GM04503 (cell line): ENCODE measurements at places on chromosomes 7 and 10.

DNA sequence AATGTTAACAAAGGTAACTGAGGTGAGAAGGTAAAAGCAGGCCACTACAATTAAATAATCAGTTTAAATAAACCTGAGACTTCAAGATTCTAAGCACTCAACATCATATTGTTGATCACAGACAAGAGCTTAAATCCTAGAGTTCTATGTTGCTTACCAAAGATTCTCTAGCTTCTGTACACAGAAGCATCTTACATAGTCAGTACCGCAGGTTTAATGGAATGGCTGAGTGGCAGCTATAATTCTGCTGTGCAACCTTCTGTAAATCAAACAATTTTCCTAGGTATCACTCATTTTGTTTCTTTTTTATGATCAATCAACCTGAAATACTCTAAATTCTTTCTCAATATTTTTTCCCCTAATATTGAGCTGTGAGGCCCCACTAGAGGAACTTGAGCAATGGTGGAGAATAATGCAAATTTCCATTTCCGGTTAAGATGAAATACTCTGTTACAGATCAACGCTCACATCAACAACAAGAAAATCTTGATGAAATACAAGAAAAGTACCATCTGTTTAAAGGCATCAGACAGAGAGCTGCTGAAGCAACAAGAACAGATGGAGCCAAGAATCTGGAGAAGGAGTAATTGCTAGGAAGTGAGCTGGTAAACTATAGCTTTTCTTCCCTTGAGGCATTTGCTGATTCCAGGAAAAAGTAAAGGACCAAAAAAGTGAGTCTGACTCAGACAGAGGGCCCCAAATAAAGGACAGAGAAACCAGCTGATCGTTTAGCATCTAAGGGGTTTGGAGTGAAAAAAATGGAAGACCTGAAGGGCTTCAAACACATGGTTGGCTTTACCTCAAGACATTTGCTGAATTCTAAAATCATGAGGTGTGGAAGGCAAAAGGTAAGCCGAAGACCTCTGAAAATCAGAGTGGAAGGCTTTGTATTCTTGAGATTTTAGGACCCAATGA lies 22.6 kb downstream of the PNPLA8 start:
- DNase-seq, result peak; percentile 10

GRCh38 chr10:86299562-86299961 lies 67.0 kb downstream of the GRID1 start:
- no peak for DNase-seq

GRCh38 chr7:147941381-147941780 lies 649.2 kb upstream of the C7orf33 start:
- no peak for DNase-seq

- no peak for DNase-seq
Observed at GRCh38 chr10:75606203-75606779, 174.9 kb downstream of the LRMDA start.

- peak; percentile 45 for DNase-seq
Observed at GRCh38 chr7:7956531-7957128, 12.0 kb upstream of the GLCCI1 start.

- no peak for DNase-seq
Observed at GRCh38 chr7:91527460-91527859, 263.2 kb downstream of the FZD1 start.

GRCh38 chr10:16943295-16944285 lies 126.4 kb upstream of the RSU1 start:
- no peak for DNase-seq

DNA sequence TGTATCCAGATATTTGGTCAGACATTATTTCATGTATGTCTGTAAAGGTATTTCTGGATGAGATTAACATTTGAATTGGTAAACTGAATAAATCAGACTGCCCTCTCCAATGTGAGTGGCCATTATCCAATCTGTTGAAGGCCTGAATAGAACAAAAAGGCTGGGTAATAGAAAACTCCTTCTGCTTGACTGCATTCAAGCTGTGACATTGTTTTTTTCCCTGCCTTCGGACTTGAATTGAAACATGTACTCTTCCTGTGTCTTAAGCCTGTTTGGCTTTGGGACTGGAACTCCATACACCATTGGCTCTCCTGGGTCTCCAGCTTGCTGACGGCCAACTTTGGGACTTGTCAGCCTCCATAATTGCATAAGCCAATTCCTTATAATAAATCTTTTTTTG lies 36.0 kb upstream of the ARHGAP21 start:
- DNase-seq, result no peak

GRCh38 chr7:40983111-40983510 lies 719.8 kb downstream of the INHBA start:
- DNase-seq, result no peak

- DNase-seq, result no peak
Observed at GRCh38 chr10:60901561-60902235, 42.3 kb downstream of the RHOBTB1 start.

- peak; percentile 70 for DNase-seq
Observed at GRCh38 chr10:95818668-95819067, 62.7 kb downstream of the ENTPD1 start.

GRCh38 chr7:81676813-81677212 lies 93.0 kb downstream of the HGF start:
- DNase-seq, result no peak

DNA sequence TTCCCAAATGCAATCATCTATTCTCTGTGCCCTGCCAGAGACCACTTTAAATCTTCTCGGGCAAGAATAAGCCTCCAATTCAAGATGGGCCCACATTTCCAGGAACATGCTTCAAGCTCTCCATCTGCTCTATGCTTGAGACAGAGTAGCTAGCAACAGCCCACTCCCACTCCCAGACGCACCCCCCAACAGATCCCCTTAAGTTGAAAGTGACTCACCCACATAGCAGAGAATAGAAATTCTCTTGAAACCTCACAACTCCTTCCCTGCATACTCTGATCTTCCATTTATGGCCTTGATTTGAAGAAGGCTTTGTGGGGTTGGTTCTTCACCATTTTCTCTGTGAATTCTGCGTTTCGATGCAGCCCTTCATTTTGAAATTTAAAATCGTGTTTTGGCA lies 604.0 kb downstream of the INHBA start:
- no peak for DNase-seq

- DNase-seq, result no peak
Observed at GRCh38 chr10:35768011-35768410, 125.9 kb upstream of the FZD8 start.

GRCh38 chr7:130297628-130298543 lies 4.9 kb downstream of the CPA4 start:
- no peak for DNase-seq

GRCh38 chr7:1494447-1494846 lies 9.7 kb downstream of the INTS1 start:
- no peak for DNase-seq

GRCh38 chr7:128091106-128091505 lies 59.9 kb upstream of the LRRC4 start:
- no peak for DNase-seq

GRCh38 chr10:119243488-119243887 lies 36.1 kb downstream of the GRK5 start:
- no peak for DNase-seq

DNA sequence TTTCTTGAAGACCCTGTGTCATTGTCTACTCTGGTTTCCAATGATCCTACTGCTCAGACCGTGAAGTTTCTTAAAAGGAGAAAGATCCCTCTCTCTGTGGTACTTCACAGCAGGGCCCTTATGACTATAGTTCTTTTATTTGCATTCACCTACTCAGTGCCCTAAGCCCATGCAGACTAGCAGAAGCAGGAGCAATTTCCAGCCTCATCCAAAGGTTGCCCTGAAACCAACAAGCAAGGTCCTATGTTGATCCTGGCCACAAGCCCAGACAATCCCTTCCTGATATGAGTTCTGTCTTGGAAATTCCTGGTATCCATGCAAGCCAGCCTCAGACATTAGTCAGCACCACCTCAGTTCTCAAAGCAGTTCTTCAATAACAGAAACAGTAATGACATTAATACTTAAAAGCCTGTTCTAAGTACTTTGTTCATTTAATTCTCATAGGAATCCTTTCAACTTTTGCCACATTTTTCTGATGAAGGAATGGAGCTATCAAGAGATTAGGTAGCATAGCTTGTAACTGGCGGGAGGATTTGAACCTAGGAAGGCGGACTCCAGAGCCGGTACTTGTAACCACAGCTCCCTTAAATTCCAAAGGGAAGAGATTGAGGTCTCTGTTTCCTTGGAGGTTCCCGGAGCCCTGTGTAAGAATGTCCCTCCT lies 58.1 kb upstream of the ST8SIA6 start:
- DNase-seq, result peak; percentile 87

DNA sequence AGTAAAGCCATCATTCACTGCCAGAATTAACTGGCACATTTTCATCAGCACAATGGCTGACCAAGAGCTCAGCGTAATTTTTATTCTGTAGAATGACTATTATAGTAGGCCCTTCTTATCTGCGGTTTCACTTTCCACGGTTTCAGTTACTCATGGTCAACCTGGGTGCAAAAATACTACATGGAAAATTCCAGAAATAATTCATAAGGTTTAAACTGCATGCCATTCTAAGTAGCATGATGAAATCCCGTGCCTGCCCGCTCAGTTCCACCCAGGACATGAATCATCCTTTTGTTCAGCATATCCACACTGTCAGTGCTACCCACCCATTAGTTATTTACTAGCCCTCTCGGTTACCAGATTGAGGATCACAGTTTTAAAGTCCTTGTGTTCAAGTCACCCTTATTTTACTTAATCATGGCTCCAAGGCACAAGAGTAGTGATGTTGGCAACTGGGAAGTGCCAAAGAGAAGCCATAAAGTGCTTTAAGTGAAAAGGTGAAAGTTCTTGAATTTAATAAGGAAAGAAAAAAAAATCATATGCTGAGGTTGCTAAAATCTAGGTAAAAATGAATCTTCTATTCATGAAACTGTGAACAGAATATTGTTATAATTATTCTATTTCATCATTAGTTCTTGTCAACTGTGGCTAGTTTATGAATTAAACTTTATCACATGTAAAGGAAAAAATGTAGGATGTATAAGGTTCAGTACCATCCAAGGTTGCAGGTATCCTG lies 204.9 kb downstream of the DOCK4 start:
- DNase-seq, result peak; percentile 33

- DNase-seq, result no peak
Observed at GRCh38 chr7:119177863-119178262, 953.4 kb downstream of the ANKRD7 start.

DNA sequence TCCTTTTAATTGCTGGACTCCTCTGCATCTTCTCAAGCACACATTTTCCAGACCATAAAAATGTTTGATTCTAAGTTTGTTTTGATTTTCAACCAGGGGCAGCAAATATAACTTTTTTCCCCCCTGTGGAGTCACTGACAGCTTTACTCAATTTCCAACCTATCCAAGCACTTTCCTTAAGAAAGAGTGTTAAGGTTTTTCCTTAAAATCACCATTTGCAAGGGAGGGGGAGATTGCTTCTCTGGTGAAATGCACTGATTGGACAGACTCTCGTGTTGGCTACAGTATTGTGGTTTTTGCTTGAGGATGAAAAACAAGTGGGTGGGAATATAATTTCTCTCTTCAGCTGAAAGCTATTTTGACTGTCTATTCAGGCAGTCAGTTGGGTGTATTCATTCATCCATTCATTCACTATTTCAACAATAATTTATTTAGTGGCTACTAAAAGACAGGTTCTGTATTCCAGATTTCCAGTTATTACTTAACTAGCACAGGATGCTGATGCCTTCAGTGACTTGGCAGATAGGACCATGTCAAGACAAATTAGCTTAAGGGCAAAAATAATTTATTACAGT lies 146.3 kb downstream of the BAMBI start:
- no peak for DNase-seq

GRCh38 chr10:130773941-130774340 lies 537.6 kb downstream of the TCERG1L start:
- DNase-seq, result no peak

GRCh38 chr7:3043544-3044371 lies at the start of gene CARD11:
Gene CARD11, minus strand, starts transcription at chr7:3043867. Its CDS starts 85,361 bp downstream, at chr7:2958506.
- no peak for DNase-seq

DNA sequence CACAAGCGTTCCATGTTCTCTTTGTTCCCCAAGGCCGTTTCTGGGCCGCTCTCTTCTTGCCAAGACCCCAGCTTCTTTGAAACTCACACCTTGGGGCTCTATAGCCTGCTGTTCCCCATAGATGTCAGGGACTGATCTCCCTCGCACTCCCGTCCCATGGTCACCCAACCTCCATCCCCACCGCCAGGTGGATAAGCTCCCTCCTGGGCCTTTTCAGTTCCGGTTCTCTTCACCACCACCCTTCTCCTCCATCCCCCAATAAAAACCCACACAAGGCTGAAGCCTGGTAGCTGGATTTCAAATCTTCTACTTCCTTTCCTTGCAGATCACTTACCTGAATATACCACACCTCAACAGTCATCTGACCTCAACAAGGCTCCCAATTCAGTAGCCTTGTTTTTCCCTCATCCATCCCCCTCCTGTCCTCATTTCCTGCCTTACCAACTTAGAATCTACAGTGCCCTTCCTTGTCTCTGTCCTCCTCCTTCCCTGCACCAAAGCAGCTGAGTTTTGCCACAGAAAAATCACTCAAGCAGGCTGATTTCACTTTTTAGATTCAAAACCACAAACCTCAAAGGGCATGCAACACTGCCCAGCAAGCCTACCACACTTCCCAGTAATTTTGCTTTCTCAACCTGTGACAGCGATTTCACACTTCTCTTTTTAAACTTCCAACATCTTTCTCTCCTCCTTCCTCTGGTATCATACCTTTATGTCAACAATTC lies 7.7 kb downstream of the SLC37A3 start:
- DNase-seq, result no peak

GRCh38 chr10:47047577-47048525 lies 136.6 kb downstream of the PTPN20 start:
- DNase-seq, result peak; percentile 10

GRCh38 chr7:54864663-54865062 lies 105.7 kb upstream of the SEC61G start:
- DNase-seq, result no peak

GRCh38 chr10:68578974-68579373 lies 18.8 kb downstream of the TET1 start:
- no peak for DNase-seq

DNA sequence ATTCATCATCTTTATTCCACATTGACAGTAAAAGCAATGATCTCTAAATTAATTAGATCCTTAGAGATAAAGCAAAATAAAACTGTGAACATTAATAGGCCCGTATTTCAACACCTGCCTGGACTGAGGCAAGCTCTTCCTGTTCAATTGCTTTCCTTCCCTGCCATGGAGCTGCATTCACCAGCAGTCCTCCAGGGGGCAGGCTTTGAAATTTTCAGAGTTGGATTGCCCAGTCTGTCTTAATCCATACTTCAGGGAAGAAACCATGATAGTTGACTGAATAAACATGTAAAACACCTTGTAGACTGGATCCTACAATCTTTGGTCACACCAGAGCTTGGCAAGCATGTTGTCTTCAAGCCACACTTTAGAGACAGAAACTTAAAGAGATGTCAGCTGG lies 936.6 kb downstream of the NRG3 start:
- no peak for DNase-seq

GRCh38 chr7:117405519-117405918 lies 21.8 kb downstream of the ASZ1 start:
- DNase-seq, result no peak

- DNase-seq, result no peak
Observed at GRCh38 chr7:47327698-47328391, 254.1 kb downstream of the TNS3 start.

- DNase-seq, result no peak
Observed at GRCh38 chr7:47787249-47788069, 160.8 kb downstream of the PKD1L1 start.
